ENCODE measurements at places on chromosomes 6 and 20. TPM values are rescaled to one million over a fixed set of nuclear protein-coding genes. Genes with fewer than 3 reads are reported as not detected.

- no peak for DNase-seq
Measured at GRCh38 chr6:81889377-81890053, 137.0 kb upstream of the TENT5A start.

- no peak for DNase-seq
Measured at GRCh38 chr6:138287144-138287955, 69.1 kb upstream of the PBOV1 start.

Gene TRAPPC3L
- total RNA-seq, result 0.33 TPM

Gene JPH2
- total RNA-seq, result 130 TPM

Data from posterior vena cava (tissue), 2 donors.